ENCODE measurements at places on chromosomes 7 and 10.

GRCh38 chr7:29523728-29524127 lies 39.9 kb upstream of the PRR15 start:
- peak; percentile 58 for DNase-seq

- DNase-seq = no peak
Measured at GRCh38 chr7:19119870-19120486, 2.5 kb upstream of the TWIST1 start.

DNA sequence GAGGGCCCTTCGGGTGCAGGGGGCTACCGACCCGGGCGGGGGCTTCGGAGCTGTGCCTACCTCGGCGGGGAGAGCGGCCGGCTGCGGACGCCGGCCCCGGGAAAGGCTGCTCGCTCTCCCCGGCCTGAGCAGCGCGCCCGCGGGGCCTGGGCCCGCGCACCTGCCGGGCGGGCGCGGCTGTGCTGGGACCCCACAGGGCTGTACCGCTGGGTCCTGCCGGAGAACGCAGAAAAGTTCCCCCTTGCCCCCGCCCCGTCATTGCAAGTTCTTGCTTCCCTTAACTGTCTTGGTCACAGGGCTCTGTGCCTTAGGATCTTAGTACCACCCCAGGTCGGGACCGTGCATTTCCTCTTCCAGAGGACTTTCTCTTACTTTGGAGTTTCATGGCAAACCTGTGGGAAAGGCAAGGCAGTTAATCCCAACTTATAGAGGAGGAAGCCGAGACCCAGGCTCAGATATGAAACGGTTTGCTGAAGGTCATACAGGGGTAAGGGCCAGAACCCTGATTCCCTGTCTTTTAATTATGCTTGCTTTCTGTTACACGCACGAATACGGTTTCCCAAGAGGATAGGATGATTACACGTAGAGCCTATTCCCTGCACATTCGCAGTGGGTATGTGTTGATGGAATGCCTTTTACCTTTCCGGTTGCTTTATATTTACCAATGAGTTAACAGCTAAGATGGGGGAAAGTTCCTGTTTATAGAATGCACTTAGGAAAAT lies 652 bp downstream of the PCGF5 start:
- DNase-seq = peak; percentile 26

- DNase-seq = no peak
Measured at GRCh38 chr7:113279256-113279655, 160.9 kb upstream of the SMIM30 start.

- no peak for DNase-seq
Measured at GRCh38 chr10:28382525-28383269, 79.8 kb upstream of the MPP7 start.

- no peak for DNase-seq
Measured at GRCh38 chr7:128141683-128142195, 99.3 kb upstream of the LEP start.

- DNase-seq = no peak
Measured at GRCh38 chr7:50227726-50228125, 76.8 kb upstream of the IKZF1 start.

- peak; percentile 2 for DNase-seq
Measured at GRCh38 chr10:89535171-89536012, at the start of gene SLC16A12. Gene SLC16A12, minus strand, starts transcription at chr10:89535594. Its CDS starts 73,016 bp downstream, at chr10:89462578.

DNA sequence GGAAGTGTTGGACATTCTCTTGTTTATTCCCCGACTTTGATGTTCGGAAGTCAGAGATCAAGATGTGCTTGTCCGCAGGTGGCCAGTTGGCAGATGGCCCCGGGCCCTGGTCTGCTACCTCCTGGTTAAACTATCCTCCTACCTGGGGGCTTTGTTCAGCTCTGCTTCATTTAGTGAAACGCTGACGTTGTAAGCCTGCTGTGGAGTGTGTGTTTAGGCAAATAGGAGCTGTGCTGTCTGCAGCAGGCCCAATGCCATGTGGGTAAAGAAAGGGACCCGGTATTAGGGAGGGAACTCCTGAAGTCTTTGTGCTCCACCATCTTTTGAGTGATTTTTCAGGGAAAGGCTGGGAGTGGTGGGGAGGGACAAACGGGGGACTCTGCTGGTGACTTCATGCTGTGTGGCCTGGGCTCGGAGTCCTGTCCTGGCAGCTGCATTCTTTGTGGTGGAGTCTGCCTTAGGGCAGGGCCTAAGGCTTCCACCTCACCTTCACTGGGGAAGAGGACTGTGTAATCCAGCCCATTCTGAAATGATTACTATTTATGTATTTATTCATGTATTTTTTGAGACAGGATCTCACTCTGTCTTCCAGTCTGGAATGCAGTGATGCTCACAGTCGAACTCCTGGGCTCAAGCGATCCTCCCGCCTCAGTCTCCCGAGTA lies 171.1 kb upstream of the KLF6 start:
- DNase-seq = no peak

DNA sequence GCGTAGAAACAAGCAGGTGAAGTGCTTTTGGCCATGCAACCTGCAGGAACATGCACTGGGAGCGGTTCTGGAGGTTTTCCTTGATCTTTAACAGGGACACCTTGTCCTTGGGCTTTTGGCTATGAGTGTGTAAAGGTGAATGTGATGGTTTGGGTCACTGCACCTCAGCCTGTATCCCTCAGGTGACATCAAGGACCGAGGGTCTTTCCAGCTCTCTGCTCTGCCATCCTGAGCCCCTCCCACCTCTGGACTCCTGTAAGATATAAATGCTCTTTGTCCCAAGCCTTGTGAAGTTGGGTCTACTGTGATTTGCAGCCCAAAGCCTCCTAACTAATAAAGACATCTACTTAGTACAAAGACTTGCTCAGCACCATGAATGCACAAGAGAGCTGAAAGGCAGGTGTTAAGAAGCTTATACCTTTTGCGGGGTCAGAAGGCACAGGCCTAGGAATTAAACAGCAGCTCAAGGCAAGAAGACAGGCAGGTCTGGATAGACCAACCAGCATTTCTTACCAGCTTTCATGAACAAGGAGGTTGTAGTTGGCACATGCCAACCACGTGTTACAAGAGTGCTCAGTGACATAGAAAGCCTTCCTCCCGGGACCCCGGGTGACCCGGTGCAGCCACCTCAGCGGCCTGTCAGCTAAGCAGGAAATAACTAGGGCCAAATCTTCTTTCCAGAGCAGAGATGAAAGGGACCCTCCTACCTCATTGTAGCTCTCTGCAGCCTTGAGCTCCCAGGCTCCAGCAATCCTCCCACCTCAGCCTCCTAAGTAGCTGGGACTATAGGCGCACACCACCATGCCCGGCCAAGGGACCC lies 89.9 kb downstream of the CARD11 start:
- no peak for DNase-seq

DNA sequence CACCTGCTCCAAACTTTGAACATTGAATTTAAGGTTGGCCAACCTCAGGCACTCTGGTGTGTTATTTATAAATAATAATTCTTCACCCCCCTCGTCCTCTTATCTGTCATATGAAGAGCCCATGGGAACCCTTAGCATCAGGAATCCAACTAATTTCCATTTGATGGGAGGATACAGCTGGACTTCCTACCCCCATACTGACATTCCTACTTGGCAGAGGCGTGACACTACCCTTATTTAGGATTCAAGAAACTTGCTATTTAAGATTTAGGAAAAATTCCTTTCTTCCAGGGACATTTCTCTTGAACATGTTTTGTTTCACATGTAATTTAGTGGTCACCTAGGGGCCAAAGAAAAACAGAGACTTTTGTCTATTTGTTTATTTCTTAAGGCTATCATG lies 171.9 kb upstream of the NRP1 start:
- DNase-seq = no peak

DNA sequence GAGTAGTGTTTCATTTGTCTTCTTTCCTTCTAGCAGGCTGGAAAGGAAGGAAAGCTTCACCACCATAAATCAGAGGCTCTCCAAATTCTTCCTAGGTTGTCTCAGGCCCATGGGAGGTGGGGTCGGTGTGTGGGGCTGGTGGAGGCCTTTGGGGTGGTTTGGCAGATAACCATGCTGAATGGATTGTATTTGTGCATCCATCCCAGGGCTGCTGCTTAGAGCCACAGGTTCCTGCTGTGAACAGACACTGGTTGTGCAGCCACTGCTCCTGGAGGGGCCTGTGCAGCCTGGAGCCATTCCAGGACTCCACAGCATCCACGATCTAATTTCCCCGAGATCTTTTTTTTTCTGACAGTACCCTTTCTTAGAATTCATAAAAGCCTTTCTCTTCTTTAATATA lies 741.8 kb downstream of the SUGCT start:
- DNase-seq = no peak

DNA sequence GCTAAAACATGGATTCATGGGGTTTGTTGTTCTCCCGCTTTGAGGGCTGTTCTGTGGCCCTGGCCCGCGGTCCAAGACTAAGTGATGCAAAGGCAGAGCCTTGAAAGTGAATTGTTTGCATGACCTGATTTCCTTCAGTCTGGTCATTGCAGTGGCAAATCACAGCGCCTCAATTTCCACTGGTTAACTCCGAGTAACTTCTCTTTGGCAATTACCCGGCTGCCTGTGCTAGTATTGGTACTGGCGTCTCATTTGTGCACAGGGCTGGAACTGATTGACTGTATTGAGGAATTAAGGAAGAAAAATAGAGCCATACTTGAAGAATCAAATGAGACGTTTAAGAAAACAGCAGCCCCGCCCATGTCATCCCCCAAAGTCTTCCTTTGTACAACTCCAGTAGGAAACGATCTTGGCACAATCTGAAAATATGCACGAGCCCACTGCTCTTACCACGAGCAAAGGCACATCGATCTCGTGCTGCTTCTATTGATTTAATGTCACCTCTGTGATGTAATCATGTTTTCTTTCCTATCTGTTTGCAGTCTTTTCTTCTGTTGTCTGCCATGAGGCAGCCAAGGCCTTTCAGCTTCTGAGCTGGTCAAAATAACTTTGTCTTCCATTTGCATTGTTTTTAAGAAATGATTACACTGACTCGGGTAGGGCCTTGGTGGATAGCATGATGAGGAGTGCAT lies 60.6 kb upstream of the SHH start:
- DNase-seq = no peak

DNA sequence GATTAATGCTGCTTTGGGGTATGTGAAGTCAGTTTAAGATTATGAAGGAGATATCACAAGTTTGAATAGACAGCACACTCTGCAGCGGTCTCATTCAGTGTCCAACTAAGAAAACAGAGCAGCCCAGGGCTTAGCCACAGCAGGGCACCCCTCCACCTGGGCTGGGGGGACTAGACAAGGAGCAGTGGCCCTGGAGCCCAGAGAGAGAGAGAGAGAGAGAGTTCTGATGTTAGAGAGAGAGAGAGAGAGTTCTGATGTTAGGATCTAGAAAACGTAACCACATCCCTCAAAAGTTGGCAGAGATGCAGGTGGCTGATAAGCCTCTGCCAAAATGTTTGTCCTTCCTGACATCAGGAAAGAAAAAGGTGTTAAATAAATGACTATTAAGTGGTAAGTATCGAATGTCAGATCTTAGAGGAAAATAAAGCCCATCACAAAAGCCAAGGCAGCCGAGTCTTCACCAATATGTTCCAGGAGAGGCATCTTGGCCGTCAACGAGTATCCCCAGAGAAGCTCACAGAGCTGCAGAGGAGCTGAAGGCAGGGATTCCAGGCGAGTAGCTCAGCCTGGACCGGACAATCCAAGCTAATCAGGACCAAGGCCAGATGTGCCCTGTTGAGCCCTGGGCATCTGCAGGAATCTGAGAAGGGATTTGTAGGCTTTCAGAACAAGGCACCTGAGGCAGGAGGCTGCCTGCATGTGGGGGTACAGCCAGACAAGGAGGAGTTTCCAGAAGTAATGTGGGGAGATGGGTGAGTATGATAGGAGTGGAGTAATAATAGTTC lies 150.1 kb upstream of the TCF7L2 start:
- no peak for DNase-seq

DNA sequence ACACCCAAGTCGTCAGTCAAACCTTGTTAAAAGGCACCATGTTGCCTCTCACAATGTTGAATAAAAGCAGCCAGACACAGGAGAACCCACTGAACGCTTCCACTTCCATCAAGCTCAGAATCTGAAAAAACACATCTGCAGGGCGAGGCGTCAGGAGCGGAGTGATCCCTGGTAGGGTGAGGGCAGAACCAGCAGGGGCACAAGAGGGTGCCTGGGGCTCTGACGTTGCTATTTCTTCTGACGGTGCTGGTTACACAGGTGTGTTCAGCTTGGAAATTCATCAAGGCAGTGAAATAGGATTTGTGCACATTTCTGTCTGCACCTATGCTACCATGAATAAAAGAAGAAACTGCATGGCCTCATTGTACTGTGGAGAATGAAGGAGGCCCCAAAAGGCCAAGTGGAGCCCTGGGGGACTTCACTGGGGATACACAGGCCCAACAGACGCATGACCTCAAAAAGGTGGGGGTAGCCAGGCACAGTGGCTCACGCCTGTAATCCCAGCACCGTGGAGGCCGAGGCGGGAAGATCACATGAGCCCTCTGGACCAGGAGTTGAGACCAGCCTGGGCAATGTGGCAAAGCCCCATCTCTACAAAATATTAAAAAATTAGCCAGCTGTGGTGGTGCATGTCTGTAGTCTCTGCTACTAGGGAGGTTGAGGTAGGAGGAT lies 19.2 kb upstream of the NCAPG2 start:
- DNase-seq = no peak

DNA sequence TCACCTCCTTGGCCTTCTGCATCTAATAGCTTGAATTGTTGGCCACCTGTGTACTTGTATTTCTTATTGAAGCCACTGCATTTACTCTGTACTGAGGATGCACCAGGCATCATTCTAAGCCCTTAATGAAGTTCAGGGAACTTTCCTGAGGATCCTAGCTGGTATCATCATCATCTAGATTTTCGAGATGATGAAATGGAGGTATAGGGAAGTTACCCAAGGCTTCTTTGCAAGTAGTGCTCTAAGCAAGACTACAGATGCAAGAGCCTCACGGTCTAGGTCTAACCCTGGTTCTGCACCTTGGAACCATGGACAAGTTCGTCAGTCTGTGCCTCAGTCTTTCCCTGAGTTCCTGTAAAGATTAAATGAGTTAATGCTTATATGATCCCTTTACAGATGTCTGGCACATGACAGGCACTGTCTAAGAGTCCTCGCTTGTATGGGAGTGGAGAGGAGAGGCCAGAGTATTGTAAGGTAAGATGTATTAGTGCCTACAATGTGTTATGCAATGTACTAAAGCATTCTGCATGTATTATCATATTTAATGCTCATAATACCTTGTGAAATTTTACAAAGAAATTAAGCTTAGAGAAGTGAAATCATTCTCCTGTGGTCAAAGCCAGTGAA lies 145.1 kb downstream of the KCNMA1 start:
- no peak for DNase-seq

DNA sequence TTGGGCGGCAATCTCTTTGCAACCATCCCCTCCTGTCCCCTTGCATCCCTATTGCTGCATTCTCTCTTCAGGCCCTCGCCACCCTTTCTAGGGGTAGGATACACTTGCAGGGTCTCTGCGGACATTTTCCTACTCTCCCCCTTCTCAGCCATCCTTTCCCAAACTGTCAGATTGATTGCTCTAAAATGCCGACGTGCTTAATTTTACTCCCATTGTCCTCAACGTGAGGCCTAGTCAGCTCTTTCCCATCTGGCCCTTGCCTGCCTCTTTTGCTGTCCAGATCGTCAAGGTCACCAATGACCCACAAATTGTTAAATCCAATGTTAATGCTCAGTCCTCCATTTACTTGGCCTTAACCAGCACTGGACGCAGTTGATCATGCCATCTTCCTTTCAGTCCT lies 12.7 kb upstream of the LRMDA start:
- no peak for DNase-seq

- no peak for DNase-seq
Measured at GRCh38 chr7:133746847-133747246, 380.3 kb upstream of the LRGUK start.
